ENCODE measurements at places on chromosomes 5 and 9.

DNA sequence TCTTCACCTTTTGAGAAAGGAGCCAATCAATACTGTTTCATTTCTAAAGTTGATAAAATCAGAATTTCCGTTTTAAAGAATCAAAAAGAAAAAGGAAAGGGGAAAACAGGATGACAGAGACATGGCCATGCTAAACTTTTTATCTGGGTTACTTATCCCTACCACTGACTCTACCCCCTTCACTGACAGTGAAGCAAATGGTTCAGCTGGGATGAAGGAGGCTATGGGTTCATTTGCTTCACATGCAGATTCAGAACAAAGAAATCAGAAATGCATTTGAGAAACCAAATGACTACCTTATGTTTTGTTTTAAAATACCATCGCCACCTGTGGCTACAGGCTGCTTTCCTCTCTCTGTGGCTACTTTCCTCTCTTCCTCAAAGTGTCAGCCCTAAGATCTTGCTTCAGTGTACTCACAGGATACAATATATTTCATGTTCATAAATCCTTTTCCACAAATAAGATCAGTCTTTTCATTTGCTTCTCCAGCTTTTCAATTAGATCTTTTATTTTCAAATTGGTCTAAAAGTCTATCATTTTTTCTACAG, 53.3 kb downstream of the LPAR1 start:
- DNase-seq: no peak

DNA sequence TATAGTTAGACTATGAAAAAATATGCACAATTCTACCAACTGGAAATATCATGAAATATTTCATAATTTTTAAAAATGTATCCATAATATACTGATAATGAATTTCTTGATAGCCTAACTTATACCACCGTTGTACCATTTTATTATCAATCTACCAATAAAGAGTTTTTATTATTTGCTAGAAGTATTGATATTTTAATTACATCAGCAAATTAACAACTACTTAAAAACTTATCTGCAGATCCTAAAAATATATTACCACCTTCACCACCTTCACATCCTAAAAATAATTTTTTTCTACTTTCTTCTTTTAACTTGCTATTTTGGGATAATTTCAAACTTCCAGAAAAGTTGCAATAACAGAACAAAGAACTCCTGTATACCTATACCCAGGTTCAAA, 21.4 kb downstream of the ATPSCKMT start:
- no peak for DNase-seq

GRCh38 chr5:166595274-166595951, 1696.0 kb upstream of the WWC1 start:
- no peak for DNase-seq

- no peak for DNase-seq
Measured at GRCh38 chr9:19470981-19471650, 62.3 kb downstream of the ACER2 start.

DNA sequence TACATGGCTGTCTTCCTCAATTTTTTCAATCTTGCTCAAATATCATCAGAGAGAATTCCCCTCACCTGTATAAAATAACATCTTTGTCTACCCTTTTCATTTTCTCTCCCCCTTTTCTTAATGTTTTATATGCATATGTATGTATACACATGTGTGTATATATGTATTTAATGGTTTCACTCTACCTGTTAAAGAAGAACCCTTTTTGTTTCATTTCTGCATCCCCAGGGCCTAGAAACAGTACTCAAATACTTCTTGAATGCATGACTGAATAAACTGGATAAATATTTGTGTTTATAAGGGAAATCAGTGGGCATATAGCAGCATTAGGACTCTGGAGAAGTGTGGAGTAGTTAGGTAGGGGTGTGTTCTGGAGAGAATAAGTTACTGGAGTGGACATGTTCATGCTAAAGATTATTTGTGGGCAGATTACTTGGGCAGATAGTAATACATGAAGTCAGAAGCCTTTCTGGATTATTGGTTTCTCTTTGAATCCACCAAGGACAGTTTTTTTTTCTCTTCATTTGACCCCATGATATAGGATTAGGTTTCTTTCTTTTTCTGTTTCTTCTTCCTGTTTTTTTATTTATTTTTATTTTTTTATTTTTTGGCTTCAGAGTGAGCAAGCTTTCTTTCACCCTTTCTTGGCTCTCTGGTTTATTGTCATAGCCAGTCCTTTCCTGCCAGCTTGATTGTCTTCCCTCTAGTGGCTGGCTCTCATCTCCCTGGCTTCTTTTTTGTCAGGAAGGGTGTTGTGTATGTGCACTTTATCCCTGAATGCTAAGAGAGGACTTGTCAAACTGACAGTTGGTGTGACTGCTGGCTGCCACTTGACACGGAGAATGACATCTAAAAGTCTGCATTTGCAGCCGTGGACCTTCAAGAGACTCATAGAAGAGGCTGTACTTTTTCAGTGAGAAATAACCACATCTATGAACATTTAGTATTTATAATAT, 89.3 kb downstream of the ZCCHC7 start:
- no peak for DNase-seq

DNA sequence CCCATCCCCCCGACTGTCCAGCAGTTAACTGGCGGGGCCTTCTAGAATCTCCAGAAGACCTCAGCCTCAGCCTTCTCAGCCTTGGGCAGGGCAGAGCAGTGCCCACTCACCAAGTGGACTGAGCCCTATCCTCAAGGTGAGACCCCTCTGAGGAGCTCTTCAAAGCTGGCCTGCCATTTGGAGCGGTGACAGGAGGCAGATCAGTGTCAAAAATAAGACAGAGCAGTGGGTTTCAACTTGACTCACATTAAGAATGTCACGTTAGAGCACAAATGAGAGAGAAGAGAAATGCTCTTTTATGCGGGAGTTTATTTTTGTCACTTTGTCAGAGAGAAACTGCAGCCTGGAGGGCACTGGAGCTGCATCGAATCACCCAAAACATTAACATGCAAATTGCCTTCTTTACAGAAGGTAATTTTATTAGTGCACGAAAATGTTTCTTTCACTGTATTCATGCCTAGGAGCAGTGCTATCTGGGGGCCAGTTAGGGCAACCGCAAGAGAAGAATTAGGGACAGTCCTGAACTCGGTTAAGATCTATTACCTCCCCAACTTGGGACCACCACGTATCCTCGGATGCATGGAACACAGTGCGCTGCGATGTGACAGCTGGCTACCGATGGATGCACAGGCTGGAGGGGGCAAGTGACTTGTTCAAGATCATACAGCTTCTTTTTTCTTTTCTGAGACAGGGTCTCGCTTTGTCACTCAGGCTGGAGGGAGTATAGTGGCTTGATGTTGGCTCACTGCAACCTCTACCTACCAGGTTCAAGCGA, 188.5 kb downstream of the DAB2IP start:
- DNase-seq: no peak

DNA sequence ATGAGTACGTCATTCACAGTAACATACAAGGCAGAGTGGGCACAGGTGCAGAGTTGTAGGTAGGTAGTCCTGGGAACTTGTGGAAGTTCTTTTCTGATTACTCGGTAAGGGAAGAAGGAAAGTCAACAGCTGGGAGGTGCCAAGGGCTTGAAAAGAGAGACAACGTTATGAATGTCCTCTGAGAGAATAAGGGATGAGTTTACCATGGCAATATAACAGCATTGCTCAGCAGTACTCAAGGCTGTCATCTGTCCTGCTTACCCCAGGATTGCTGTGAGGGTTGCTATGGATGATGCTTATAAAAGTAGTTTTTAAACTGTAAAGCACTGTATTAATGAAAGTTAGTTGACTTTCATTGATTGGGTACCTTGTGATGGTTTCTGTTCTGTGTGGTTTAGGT, 369.1 kb upstream of the SGCD start:
- DNase-seq: no peak

DNA sequence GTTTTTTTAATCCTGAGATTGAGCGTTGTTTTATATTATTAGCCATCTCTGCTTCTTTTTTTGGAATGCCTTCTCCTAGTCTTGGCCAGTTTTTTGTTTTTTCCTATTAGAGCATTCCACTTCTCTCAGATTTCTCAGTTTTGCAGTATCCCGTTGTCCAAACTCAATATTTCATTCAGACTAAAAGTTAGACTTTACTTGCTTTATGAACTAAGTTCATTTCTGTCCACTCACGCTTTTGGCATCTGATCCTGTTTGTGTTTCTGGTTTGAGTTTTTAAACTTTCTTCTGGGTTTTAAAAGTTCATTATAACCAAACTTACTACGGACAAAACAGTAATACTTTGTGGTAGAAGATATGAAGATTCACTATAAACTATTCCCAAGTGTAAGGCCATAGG, 288.3 kb upstream of the MPDZ start:
- no peak for DNase-seq

DNA sequence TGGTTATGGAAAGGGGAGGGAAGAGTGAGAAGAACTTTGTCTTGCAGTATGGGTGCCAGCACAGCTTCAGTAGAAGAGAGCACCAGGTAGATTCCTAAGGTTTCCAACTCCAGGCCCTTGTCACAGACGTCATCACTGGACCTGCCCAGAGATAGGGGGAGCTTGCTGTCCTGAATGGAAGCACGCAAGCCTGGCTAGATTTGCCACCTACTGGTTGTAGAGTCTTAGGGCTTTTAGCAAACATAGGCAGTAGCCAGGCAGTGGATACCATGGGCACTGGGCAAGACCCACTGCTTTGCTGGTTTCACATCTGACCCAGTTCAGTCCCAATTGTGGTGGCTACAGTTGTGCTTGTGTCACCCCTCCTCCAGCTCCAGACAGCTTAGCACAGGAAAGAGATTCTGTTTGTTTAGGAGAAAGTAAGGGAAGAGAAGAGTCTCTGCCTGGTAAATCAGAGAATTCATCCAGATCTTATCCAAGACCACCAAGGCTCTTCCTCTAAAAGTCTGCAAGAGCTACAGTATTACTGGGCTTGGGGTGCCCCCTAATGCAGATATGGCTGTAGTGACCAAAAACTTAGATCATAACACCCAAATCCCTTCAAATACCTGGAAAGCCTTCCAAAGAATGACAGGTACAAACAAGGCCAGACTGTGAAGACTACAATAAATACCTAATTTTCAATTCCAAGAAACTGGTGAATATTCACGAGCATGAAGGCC, 158.9 kb downstream of the HINT1 start:
- DNase-seq: no peak

All from stimulated activated CD8-positive, alpha-beta memory T cell treated with anti-CD3 and anti-CD28 coated beads, Interleukin-12 subunit alpha, Interleukin-12 subunit beta, amount 100 ng/mL, for 4 hours (primary cell).